CD4-positive, alpha-beta T cell treated with Interleukin-1 beta for 1 hour (primary cell): ENCODE measurements at places on chromosomes 1 and 21.

DNA sequence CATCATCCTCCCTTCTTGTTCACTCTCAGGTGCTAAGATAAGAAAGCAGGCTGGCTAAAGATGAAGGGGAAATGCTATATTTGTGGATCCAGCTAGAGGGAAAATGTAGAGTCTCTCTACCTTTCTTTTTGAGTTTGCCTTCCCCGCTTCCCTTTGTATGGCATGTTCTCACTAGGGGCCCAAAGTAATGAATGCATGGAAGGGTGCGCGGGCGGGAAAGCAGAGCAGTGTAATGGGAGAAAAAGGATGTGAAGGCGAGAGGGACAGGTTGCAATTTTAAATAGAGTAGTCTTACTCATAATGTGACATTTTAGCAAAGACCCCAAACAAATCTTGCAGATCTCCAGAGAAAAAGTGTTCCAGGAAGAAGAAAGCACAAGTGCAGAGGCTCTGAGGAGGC is 105.1 kb upstream of the ATP1B1 start:
- no peak for DNase-seq

DNA sequence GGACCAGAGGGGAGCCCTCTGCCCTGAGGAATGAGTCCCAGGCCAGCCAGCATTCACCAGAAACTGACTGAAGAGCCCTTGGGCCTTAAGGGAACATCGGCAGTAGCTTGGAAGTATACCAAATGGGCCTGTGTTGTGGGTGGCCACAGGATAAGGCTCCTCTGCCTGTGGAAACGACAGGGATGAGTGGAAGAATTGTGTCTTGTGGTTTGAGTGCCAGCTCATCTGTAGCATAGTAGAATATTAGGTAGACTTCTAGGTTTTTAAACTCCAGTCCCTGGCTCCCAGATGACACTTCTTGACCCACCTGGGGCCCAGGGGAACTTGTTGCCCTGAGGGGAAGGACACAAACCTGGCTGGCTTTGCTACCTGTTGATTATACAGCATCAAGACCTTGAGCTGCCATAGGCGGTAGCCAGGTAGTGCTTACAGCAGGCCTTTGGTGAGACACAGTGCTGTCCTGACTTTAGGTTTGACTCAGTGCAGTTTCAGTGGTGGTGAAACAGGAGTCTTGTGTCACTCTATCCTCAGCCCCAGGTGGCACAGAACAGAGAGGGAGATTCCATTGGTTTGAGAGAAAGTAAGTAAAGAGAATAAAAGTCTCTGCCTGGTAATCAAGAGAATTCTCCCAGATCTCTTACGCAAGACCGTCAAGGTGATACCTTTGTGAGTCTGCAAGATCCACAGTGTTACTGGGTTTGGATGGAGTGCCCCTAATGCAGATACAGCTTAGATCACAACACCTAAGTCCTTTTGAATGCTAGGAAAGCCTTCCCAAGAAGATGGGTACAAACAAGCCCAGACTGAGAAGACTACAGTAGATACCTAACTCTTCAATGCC is 50.2 kb downstream of the RABGAP1L start:
- DNase-seq, result no peak

- DNase-seq, result no peak
These were observed at the start of gene CATSPER4 for GRCh38 chr1:26190373-26190987. Gene CATSPER4 (plus strand): TSS chr1:26190602. CDS start chr1:26190628, 26 bp downstream.

DNA sequence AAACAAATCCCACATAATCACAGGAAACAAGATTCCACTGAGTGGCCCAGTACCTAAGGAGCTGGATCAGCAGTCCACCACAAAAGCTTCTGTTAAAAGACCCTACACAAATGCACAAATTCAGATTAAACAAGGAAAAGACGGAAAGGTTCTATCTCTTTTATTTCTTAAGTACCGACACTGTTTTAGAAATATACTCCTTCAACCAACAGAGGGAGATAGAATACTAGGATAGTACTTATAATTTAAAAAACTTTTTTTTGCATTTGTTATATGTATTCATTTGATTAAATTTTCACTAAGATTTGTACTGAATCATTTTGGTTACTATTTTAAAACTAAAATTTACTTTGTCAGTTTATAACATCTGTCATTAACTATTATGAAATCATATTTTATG is 12.5 kb downstream of the CDC7 start:
- DNase-seq, result peak; percentile 21

GRCh38 chr21:25298512-25299491 is 308.5 kb downstream of the MRPL39 start:
- no peak for DNase-seq

GRCh38 chr1:6241107-6241886 is 2.7 kb upstream of the HES3 start:
- no peak for DNase-seq

- no peak for DNase-seq
These were observed at the start of gene WNT9A for GRCh38 chr1:227947676-227948492. Gene WNT9A (minus strand): TSS chr1:227947932. CDS start chr1:227947887, 45 bp downstream.

DNA sequence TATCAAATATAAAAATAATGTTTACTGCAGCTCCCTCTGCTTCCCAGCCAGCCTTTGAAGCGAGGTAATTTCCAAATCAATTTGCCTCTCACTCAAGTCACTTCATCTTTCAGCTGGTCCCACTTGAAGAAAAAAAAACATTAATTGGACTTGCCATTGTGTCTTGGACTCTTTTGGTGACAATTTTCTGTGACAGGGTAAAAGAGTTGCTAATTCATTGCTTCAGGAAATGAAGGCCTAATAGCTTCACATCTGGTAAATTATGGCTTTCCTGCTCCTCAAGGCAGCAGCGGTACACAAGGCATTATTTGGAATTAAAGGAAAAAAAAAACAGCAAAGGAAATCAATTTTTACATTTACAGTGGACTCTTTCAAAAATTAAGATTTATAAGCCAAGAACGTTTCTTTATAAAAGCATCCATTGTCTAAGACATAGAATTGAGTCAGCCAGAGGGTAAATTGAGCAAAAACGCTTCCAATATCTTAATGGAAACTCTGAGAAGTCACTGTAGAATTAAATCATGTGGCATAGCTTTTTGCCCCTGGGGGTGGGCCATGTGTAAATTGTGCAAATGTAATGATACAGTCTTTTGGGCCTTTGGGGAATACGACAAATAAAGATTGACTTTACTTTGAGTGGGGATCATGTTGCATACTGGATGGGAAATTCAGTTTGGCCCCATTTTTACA is 102.5 kb downstream of the LYPLAL1 start:
- DNase-seq, result no peak

GRCh38 chr1:88730995-88731394 is 46.9 kb downstream of the PKN2 start:
- no peak for DNase-seq

DNA sequence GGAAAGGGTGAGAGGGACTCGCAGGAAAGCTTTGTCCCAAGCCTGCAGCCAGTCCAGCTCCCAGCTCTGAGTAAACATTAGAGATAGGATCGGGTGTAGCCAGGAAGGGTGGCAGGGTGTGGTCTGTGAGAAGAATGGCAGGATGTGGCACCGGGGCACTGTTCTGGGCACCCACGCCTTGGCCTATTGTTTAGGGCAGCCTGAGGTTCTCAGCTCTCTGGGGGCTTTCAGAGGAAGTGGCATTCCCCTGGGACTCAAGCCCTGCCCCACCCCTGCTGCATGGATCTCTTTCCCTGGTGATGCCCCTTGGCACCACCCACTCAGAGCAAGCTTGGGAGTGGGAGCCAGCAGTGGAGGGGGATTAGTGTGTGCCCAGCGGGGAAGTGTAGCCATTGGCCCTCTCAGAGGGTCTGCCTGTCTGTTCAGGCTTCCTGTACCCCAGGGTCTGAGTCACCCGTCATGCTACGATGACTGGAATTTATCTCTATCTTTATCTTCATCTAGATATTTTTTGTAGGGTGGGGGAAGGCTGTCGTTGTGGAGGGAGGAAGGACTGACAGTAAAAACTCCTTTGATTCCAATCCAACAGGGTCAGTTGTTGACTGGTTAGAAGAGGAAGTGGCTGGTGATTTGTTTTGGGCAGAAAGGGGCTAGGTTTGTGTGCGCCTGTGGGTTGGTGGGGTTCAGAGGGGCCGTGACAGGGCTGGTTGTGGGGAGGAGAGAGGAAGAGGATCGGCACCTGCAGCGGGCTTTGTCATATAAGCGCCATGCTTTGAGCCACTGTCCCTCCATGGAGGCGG is 31.6 kb downstream of the SOX13 start:
- peak; percentile 8 for DNase-seq

DNA sequence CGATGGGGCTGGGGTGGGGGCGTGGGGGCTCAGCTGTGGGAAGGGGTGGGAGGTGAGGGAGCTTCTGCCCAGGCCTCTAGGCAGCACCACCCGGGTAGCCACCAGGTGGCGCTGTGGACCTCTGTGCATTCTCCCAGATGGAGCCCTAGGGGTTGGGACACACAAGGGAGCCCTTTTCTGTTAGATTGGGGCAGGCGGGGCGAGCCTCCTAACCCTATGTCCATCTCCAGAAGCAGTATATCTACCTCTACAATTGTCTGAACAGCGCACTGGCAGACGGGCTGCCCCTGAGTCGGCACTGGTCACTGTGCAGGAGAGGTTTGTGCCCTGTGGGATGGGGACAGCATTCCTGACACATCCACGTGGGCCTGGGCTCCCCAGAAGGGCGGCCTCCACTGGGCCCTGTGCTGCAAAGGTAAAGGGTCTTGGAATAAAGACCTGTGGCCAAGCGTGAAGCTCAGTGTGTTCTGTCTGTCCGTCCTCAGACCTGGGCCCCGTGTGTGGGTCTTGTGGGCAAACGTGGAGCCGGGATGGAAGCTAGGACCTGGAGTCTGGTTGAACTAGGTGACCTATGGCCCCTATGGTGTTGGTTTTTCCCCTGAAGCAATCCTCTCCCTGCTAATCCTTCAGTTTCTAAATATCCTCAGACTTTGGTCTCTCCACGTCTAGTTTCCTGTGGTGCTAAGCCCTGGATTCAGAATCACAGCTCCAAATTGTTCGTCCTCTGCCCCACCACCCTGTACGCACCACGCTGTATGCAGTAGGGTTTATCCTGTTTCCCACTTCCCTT is 4.4 kb upstream of the LGR6 start:
- DNase-seq, result peak; percentile 71

GRCh38 chr1:32411261-32411660 is 17.0 kb upstream of the BSDC1 start:
- no peak for DNase-seq

DNA sequence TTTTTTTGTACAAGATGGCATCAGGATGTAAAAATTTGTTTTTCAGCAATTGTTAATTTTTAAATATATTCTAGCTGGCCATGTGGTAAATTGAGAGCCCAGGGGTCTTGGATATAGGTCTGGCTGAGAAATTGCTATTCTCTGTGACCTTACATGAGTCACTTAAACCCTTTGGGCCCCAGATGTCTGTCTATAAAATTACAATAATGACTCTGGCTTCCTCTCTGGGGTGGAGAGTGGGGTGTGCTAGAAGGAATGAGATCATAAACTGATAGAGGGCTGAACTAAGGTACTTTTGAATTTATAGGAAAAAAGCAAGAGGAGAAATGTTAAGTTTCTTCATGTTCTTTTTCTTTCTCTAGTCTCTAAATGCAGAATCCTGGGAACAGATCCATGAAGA is 12.4 kb upstream of the TCHH start:
- DNase-seq, result no peak

DNA sequence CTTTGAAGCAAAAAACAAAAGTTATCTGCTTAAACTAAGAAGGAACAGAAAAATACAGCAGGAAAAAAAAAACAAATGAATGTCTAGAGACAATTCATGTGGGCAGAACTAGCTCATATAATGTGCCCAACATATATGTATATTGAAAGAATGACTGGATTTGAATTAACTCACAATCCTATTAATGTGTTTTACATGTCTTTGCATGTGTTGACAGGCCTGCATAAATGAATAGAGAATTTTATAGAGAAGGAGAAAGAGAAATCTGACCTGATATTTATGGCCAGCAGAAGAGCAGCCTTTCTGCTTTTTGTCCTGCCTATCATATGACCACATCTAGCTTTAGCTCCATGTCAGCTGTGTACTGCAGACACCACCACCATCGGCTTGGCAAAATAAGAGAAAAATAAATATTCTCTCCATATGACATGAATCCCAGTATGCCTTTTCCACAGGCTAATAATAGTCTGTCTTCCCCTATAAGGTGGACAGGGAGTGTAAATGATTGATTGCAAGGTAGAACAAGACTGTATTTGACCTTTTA is 171.5 kb upstream of the PALMD start:
- no peak for DNase-seq

- no peak for DNase-seq
These were observed 15.8 kb downstream of the SLC45A3 start for GRCh38 chr1:205664399-205665017.

- DNase-seq, result no peak
These were observed 9.7 kb downstream of the SMYD3 start for GRCh38 chr1:246497331-246497915.

- DNase-seq, result peak; percentile 67
These were observed 20.8 kb downstream of the NAV1 start for GRCh38 chr1:201559679-201560162.

DNA sequence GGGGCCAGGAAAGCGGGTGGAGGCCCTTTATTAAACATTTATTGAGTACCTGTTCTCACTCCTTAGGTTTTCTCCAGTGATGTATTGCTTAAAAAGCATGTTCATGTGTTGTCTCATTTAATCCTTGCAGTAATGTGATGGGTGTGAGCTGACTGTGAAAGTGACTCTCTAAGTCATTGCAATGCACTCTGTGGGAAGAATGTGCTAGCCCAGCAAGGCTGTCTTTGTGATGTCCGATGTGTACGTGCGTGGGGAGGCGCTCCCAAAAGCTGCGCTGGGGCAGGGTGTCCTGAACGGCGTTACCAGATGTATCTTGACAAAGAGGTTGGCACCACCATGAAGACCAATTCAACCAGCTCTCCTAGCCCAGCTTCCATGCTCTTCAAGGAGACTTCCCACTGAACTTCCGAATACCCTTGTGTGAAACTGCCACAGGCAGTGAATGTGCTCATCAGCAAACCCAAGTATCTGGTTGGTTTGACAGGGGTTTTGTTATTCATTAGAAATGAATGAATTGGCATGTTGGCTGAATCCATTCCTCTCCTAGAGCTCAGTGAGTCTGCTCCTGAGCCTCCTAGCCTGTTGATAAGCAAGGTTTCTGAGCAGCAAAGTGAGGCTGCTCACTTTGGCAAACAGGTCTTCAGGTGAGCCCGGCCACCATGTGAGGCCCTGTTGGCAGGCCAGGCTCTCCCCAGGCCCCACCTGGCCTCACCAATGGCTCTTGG is 28.0 kb downstream of the NUAK2 start:
- DNase-seq, result no peak

DNA sequence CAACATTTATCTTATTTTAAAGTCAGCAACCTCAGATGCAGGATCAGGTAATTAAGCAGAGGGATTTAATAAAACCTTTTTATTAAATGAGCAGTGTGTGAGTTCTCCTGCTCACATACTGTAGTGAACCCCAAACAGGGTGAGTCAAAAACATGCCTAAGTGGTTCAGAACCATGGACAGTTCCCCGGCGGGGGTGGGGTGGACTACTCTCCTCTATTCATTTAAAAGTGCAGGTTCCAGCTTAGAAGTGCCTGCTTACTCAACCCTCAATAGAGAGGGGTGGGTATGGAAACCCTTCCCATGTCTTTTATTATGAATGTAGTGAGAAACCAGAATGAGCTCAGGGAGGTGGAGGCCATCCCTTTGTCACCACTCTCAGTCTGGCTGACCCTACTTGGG is 397.9 kb downstream of the HHAT start:
- DNase-seq, result no peak

- DNase-seq, result no peak
These were observed 1.3 kb downstream of the PFKL start for GRCh38 chr21:44301141-44301540.

GRCh38 chr21:43208561-43209332 is 39.9 kb downstream of the CRYAA start:
- DNase-seq, result no peak
